ENCODE measurements at places on chromosomes 16 and 17.
A peak's percentile ranks its signal among the peaks of the same experiment; 100 is the strongest.

- DNase-seq = no peak
These were observed 28.1 kb upstream of the KRT17 start for GRCh38 chr17:41652461-41652970.

- DNase-seq = no peak
These were observed 893 bp upstream of the ODF4 start for GRCh38 chr17:8338753-8339140.

GRCh38 chr16:64990101-64990500 lies 131.8 kb downstream of the CDH11 start:
- DNase-seq = no peak

DNA sequence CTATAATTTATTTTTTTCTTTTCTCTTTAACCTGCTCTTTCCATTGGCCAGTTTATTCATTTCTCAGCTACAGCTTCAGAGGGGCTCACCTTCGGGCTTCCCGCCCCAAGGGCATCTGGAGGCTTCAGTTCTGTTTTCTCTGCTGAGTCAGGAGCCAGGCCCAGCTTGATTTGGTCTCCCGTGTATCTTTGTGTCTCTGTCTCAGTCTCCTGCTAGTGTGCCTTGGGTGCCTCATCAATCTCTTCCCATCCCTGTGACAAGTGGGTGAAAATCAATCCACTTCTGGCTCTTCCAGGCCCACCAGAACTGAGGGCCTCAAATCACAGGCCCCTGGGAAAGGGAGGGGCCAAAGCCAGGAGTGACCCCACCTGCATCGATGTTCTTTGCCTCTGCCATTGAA lies 72.1 kb downstream of the CCDC182 start:
- DNase-seq = no peak

DNA sequence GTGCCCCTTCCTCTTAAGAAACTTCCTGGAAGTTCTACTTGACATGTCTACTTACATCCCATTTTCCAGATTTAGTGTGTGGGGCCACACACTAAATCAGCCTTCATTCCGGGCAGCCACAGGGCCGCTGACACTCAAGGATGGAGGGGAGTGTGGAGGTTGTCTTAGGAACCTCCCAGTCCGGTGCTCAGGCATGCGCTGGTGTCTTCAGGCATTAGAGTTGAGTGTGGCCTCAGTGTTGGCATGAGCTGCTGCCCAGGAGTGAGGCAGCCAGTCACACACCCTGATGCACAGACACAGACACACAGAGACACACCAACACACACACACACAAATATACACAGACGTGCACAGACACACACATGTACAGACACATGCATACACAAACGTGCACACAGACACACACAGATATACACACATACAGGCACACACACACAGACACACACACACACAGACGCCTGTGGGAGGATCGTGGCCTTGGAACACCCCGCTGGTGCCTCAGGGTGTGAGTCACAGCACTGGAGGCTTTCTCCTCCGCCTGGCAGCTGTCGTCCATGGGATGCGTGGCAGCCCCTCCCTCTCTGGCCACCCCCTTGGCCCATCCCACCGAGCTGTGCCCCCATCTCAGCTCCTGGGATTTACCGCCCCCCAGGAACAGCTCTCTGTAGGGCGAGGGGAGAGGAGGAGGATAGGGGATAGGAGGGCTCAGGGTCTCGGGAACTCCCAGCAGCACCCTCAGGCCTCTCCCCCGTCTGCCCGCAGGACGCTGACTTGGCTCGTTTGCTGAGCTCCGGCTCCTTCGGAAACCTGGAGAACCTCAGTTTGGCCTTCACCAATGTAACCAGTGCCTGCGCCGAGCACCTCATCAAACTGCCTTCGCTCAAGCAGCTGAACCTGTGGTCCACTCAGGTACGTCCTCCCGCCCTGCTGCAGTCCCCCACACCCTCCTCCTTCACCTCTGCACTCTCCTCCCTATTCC lies 75.6 kb upstream of the PLCG2 start:
- peak; percentile 14 for DNase-seq

DNA sequence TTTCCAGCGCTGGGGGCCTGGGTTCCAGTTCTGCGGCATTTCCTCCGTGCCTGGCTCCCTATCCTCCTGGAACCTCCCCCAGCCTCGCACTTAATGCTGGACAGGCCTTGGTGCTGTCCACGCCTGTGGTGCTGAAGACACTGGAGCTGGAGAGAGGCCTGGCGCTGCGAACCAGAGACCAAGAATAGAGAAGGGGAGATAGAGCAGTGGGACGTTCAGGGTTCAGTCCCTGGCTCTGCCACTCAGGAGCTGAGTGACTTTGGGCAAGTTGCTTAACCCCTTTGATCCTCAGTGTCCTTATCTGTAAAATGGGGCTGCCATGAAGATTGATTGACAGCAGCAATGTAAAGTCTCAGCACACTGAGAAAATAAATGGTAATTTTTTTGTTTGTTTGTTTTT lies 11.9 kb downstream of the SBK1 start:
- DNase-seq = no peak

DNA sequence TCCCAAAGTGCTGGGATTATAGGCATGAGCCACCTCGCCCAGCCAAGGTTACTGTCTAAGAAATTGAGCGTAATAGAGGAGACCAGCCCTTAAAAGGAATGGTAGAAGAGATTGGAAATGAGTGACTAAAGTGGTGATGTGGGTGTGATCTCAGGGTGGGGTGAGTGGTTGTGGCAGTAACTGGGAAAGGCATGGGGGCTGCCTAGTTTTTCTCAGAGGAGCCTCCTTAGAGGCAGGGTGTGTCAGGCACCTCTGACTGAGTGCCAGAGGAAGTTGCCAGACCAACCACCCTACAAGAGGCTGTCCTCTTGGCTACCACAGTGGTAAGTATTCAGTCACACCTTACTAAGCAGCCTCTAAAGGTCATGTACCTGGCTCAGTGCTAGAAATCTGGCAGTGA lies 8.9 kb downstream of the DUS2 start:
- no peak for DNase-seq

DNA sequence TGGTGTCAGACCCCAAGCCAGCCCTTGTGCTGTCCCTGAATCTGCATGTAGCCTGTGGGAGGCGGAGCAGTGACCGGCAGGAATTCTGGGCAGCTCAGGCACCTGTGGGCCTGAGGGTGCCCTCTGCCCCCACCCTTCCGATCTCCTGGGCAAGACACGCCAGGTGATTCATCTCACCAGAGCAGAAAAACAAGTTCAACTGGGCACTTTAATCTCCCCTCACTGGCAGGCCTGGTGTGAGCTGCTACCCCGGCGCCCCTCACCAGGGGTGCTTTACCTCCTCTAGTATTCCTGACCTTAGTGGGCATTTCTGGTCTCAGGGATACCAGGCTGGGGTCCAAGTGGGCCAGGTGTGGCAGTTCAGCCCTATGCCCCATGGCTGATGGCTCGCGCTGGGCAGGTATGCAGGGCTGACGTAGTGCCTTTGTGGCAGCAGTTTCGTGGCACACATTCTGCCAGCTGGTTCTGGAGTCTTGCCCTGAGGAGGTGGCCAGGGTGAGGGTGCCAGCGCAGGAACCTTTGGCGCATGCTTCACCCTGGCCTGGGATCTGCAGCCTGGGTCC lies 6.0 kb downstream of the ERBB2 start:
- DNase-seq = no peak

GRCh38 chr16:21338537-21339268 lies 60.6 kb upstream of the CRYM start:
- no peak for DNase-seq

GRCh38 chr17:39283896-39284295 lies 58.2 kb upstream of the STAC2 start:
- no peak for DNase-seq

DNA sequence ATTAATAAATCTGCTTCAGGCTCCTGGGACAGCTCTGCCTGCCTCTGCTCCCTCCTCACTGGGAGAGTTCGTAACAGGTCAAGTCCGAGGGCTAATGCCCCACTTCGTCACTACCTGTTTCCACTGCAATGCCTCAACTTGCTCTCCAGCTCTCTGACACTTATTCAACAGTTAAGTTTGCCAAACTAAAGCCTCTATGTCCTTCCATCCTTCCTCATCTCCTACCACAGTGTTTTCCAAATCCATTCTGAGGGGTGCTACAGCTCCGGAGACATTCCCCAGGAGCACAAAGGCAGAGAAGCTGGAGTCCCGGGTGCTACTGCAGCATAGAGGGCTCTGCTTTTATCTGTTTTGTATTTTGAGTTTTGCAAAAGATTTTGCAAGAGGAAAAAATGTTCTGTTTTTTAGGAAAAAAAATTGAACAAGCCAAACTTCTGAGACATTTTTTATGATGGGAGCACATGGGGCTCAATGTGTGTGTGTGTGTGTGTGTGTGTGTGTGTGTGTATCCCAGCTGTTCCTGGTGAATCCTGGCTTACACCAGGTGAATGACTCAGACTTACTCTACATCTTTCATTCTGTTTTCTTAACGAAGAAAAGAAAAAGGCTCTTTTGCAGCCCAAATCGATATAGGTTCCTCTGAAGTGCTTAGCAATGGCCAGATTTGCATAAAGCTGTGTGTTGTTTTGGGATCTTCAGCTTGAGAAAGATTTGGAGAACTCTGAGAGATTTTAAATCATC lies 46.1 kb upstream of the MYOCD start:
- no peak for DNase-seq

DNA sequence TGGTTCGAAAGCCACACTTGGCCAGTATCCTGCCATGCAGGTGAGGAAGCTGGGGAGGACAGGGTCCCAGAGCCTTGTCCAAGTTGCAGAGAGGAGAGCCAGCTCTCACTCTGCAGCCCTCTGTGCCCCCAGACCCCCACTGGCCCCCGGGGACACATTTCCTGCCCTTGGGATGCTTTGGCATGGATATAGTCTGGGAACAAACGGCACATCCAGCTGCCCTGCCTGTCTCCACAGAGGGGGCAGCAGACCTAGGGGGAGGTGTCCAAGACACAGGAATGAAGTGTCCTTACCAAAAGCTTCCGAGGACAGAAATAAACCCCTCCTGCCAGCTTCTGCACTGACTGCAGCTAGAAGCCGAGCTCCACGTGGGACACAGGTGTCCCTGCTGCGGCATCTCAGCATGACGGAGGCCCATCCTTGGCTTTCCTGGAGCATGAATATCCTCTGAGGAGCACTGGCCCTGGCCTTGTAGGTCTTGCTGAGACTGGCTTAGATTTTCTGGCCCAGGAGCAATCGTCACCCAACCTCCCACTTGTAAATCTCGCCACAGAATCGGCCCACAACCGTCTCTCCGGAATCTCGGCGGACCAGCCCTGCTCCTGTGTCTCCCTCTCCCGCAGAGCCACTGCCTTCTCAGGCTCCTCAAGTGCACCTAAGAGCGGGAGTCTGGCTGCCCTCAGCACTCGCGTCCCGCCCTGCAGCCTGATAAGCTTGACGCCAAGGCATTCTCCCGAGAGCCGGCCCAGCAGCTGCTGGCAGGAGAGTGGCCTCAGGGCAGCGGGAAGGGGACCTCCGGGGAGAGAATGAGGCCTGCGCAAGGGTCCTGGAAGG lies 1.1 kb upstream of the CAPN15 start:
- DNase-seq = no peak

GRCh38 chr17:81858967-81859905 lies 1.1 kb downstream of the P4HB start:
- no peak for DNase-seq

DNA sequence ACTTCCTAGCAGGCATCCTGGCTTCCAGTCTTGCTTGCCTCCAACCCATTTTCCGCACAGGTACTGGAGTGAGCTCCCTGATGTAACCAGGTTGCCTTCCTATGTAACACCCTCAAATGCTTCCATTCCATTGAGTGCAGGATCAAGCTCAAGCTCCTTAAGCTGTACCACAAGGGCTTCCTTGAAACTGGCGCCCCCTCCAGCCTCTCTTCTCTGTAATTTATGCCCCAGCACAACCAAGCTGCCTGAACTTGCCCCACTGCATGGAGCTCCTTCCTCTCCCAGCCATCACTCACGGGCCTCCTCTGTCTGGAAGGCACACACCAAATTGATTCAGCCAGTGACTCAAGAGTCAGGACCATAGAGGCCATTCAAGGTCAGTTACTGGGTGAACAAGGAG lies 234.8 kb upstream of the RPL38 start:
- no peak for DNase-seq

DNA sequence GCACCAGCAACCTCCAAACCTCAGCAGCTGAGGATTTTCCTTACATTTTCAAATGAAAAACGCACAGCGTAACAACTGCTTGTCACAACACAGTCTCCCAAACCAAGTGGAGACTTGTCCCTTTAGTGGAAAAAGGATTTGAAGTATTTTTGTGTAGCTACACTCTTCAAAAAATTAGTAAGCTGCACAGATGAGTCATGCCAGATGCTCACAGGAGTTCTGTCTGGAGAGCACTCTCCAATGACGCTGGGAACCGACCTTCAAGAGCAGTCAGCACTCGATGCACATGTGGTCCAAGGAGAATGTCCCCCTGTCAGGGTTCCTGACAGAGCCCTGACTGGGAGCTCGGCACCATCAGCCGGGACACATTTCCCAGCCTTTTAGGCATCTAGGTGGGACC lies 39.8 kb downstream of the MAP1LC3B start:
- DNase-seq = no peak

Measured in SW 1271 (cell line).